CD14-positive monocyte (primary cell): ENCODE measurements at places on chromosomes 4 and X.

- no peak for DNase-seq
Measured at GRCh38 chr4:165288226-165288625, 39.2 kb upstream of the MSMO1 start.

GRCh38 chr4:40521957-40522356, 107.7 kb downstream of the RBM47 start:
- no peak for DNase-seq

DNA sequence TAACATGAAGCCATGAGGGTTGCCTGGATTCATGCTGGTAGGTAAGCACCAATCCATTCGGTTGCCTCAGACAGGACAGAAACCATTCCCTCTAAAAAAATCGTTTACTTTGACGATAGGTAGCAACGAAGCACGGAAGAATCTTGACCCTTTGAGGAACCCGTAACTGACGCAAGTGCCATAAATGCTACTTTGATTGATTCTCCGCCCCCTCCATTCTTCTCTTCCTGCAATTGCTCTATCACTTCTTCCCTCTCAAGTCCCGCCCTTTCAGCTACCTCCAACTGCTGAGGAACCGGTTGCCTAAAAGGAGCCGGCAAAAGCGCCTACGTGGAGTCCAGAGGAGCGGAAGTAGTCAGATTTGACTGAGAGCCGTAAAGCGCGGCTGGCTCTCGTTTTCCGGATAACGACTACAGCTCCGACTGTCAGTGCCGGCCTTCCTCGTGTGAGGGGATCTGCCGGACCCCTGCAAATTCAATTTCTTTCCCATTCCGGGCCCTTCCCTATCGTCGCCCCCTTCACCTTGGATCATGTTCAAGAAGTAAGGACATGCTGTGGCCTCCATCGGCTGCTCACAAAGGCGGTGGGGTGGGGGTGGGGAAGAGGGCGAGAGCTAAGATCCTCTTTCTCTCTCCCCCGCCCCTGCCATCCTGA, at the start of gene MCTS1:
Gene MCTS1, plus strand, starts transcription at position 395 of the 654 bp plus-strand sequence. Its CDS starts 136 bp downstream, at position 531.
- DNase-seq, result peak; percentile 68

DNA sequence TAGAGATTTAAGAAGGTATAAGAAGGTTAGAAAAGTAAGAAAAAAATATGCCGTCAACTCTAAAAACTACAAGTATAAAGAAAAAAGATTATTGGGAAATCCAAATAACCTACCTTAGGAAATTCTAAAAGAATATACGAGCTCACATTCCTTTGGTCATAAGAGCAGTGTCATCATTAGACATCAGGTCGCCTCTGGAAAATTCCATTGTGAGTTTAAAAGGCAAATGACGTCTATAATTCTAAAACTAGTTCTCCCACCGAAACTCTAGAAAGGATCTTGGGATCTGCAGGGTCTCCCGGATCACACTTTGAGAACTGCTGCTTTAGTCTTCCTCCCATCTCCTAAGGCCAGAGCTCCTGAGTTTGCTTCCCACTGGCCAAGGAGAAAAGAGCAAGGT, 518 bp upstream of the SAT1 start:
- no peak for DNase-seq

GRCh38 chr4:62135565-62136156, 935.5 kb downstream of the ADGRL3 start:
- no peak for DNase-seq

DNA sequence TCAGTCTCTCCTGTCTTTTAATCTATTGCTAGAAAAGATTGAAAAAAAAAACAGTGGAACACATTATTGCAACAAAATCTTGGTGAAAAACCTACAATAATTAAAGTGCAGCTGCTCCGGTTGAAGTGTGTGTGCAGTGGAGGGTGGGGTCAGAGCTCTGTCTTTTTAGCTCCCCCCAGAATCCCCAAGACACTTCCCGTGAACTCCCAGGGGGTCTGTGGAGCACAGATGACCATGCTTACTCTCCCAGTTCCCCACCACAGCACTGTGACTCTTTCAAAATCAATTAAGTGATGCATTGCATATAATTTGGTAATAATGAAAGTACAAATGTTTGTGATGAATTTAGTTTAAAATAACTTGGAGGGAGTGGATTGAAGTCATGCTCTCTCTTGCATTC, 15.7 kb upstream of the SLC10A4 start:
- DNase-seq, result no peak

GRCh38 chrX:74924449-74925224, 615 bp downstream of the NEXMIF start:
- DNase-seq, result no peak

GRCh38 chrX:151977923-151978322, 3.4 kb upstream of the GABRE start:
- DNase-seq, result no peak

DNA sequence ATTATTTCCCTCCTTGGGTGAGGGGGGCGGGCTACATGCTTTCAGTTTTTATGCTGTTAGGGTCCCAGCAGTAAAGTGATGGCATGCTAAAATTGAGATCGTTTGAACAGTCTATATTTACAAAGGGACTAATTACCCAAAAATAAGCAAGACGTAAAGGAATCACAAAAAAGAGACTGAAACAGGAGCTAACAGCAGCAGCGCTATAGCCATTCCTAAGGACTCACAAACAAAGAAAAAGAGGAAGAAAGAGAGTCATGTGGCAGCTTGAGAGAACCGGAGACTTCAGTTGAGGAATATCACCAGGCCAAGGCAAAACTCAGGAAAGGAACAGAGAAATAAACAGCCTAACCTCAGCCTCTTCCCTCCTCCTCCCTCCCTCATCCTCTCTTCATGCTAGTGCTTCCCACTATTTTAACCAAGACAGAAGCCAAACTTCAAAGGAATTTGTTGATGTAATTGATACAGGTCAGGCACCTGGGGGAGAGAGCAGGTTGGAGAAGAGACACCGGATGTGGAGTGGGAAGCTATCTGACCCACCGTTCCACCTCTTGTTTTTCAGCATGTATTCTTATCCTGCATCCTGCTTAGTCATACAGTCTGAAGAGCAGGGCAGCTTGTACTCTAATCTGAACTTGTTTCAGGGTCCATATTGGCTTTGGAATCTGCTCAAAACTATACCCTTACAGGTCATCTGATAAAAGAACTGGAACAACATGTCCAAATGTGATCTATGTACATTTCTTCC, 383.7 kb downstream of the NAF1 start:
- DNase-seq, result no peak
